ENCODE measurements at places on chromosomes 1 and 21.

- DNase-seq = no peak
Measured at GRCh38 chr1:228984646-228985631, 249.7 kb downstream of the RHOU start.

- no peak for DNase-seq
Measured at GRCh38 chr1:58773406-58773840, 10.4 kb downstream of the JUN start.

GRCh38 chr21:40635391-40635790 lies 211.6 kb downstream of the DSCAM start:
- no peak for DNase-seq

DNA sequence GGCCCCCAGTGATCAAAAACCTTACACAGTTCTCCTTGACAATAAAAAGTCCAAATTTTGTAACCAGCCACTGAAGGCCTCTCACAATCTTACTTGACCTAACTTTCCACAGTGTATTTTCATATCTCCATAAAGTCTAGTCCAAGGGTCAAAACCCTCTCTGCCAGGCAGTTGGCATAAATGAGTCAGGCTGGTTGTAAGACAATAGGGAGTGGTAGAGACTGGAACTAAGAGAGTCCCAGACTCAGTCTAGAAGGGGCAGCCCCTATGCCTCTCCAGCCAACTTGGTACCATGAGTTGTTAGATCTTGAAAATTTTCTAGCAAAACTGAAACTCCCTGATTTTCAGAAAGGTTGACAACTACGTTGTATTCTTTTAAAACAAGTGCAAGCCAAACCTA lies 21.0 kb downstream of the KIF21B start:
- no peak for DNase-seq

- DNase-seq = no peak
Measured at GRCh38 chr21:28872218-28872617, 120.5 kb downstream of the LTN1 start.

DNA sequence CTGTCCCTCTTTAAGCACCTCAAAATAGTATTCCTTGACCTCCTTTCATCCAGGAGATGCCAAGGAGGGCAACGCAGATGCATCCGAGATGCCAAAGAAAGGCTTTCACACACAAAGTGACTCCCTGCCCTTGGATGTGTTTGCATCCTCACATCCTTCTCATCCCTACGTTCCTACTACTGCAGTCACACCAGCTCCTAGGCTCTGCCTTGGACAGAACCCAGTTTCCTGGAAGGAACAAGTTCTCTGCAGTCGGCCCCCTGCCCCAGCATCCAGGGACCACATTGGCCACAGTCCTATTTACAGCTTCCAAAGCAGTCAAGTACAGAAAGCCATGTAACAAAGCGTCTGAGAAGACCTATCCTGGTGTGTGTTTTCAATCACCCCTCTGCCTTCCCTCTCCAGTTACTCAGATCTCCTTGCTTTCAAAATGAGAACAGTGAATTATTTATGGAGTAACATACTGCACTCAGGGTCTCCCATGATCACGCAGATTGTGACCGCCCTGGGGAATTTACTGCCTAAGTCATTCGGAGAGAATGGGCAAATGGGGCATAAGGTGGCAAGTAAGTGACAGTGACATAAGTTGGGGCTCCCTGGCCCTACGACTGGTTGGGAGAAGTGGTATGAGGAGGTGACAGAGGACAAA lies 21.8 kb upstream of the SRP9 start:
- no peak for DNase-seq

DNA sequence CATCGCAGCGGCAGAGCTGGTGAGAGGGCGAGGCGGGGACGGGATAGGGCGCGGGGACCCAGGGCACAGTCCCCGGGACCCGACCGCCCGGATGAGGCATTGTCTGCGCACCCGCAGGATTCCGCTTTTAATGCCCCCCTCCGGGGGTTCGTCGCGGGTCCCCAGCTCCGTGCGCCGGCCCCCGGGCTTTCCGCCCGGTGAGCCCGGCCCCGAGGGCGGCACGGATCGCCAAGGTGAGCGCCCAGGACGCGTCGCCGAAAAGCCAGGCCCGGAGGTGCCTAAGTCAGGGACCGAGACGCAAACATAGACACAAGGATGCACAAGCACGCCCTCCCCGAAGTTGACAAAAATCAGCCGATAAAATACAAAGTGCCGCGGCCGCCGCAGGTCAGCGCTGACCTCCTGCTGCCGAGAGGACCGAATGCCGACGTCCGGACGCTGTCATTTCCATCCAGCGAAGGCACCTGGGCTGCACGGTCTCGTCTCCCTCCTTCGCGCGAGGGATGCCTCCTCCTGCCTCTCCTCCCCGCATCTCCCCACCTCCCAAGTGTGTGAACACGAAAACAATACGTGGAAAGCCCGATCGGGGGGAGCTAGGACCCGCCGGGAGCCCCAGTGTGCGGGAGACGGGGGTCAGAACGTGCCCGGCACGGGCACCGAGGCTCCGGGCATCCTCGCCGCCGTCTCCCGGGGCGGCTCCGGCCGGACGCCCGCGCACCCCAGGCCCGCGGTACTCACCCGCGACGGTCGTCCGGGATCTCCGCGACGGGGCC lies 101.1 kb upstream of the SOD1 start:
- DNase-seq = no peak

DNA sequence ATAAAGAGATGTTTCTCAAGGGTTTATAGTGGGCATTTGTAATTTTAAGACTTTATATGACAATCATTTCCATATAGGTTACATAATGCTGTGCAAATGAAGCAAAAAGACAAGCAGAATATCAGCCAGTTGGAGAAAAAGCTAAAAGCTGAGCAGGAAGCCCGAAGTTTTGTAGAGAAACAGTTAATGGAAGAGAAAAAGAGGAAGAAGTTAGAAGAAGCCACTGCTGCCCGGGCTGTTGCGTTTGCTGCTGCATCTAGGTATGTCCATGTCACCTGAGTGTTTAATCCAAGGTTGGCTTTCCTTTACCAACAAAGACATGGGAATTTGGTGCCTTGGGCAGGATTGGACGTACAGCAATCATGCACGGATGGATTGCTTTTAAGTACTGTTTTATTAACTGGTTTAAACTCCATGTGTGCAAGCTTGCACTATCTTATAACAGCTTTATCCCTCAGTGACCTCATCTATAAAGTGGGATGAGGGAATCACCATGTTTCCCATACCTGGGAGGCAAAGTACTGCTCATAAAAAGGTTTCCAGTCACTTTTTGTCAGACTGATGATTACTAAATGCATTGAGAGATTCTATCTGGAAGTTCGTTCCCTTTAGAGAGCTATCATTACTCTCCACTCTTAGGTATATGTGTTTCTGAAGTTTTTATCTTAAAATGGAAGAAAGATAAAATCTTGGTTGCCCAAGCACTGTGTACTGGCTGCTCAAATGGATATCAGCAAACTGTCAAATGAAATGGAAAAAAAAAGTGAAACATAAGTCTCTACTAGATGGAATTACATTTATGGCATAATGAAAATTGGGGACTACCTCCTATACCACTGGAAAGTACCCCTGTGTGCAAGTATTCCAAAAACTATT lies 55.1 kb downstream of the MACO1 start:
- DNase-seq = no peak

DNA sequence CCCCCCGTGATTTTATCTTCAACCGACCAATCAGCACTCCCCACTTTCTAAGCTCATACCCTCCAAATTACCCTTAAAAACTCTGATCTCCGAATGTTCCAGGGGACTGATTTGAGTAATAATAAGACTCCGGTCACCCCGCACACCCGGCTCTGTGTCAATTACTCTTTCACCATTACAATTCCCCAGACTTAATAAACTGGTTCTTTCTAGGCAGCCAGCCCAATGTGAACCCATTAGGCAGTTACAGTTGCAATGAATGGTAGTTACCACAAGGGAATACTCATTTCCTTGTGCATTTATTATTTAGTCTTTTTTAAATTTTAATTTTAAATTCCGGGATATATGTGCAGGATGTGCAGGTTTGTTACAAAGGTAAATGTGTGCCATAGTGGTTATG lies 177.9 kb downstream of the HFM1 start:
- DNase-seq = no peak

GRCh38 chr1:231927431-231927830 lies 300.8 kb downstream of the DISC1 start:
- no peak for DNase-seq

DNA sequence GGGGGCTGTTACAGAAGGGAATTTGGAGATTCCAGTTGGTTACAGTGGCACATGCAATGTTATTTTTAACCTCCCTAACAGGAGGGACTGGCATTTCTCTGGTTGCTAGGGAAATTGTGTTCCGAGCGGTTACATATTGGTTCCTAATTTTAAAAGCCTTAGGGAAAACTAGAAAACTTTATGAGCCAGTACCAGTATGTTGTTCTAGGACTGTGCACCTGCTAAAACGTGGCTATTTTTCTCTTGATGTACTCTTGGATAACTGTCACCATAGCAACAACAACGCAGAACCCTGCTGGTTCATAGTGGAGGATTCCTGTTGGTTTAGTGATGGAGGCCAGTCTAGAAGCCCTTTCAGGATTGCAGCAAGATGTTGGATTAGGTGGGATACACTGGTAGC lies 68.9 kb upstream of the PGBD5 start:
- no peak for DNase-seq

DNA sequence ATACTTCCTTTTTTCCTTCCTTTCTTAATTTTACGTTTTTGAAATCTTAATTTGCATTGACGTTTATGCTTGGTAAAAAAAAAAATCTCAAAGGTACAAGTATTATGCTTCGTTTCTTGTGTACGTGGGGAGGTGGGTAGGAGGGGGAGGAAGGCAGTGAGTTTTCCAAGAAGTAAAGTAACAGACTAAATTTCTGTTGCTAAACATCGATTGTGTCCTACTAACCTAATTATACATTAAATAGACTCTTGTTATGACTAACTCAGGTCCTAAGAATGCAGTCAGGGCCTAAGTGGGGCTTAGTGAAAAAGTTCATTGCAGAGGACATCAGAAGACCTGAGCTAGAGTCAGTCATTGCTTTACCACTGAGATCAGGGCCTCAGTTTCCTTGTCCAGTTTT lies 17.5 kb downstream of the NEK7 start:
- no peak for DNase-seq

- DNase-seq = no peak
Measured at GRCh38 chr1:9500756-9501754, 38.2 kb upstream of the SLC25A33 start.

- no peak for DNase-seq
Measured at GRCh38 chr1:89089962-89090361, 25.0 kb upstream of the GBP1 start.

DNA sequence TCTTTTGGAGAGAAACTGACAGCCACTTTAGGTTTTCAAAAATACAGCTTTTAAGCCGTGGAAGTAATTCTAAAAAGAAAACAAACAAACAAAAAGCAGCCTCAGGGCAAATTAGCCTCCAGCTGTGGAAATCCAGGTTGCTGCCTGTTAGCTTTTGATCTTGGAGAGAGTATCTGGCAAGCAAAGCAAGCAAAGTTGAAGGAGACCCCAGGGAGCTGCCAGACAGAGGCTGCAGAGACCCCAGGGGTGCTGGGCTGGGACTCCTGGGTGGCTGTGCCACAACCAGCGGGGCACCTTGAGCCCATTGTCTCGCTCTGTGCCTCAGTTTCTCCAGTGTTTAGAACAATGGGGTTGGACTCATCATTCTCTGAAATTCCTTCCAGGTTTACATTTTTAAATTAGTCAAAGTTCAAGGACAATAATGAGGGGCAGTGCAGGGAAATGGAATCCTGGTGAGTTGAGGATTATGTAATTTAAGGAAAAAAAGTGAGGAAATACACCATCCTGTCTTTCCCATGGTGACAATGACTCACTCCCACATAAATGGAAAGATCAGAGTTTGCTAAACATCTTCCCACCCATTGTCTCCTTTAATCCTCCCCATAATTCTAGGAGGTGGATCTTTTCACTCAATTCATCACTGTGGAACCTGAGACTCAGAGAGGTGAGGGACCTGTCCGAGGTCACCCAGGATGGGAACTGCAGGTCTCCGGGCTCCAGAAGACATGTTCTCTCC lies 480.5 kb downstream of the MATN1 start:
- no peak for DNase-seq

- DNase-seq = no peak
Measured at GRCh38 chr1:173666646-173667045, 3.0 kb downstream of the ANKRD45 start.

DNA sequence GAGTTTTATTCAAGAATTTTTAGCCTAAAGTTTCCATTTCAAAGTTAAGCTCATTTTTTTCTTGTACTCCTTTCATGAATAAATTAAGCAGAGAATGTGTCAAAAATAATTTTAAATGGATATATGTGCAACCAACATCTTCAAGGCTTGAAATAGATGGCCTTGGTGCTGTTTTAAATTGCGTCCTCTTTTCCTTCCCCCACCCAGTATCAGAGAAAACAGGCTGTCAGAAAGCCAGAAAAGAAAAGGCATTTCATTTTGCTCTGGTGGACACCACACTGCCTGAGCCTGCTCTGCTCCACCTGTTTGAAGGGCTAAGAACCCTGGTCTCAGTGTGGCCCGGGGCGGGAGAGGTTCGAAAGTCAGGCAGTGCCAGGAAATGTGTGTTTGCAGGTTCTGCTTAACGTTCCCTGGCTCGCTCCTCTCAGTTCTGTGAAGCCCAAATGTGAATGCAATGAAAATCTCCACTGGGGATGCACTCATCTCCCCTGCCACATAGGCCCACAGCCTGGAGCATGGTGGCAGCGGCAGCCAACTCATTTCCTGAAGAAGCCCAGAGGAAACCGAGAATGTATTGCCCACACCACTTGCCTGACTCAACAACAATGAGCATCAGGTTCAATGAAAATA lies 134.4 kb downstream of the SDCCAG8 start:
- no peak for DNase-seq

GRCh38 chr1:99551812-99552614 lies 93.9 kb upstream of the PALMD start:
- no peak for DNase-seq

GRCh38 chr1:4673494-4673893 lies 19.1 kb downstream of the AJAP1 start:
- no peak for DNase-seq

DNA sequence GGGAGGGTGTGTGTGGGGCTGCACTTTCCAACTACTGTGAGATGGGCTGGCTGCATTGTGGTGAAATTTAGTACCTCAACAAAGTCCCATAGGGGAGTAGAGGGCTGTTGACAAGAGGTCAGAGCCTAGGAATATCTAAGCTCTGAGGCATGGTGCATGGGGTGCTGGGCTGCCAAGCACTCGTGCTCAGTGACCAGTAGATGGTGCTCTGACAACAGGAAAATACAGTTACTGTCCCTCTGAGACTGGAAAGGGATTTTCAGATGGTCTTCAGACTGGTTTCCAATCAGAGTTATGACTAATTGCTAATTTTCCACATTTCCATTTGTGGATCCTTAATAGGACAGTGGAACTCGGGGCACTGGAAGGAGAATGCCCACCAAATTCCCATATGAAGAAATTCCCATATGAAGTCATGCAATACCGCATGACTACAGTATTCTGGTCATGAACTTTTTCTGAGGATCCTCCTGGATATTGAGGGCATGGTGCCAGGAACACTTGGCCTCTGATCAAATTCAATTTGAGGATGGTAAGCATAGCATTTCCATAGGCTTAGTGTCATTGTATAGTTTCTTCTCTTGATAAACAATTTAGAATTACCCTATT lies 4.1 kb upstream of the CACNA1E start:
- DNase-seq = no peak

DNA sequence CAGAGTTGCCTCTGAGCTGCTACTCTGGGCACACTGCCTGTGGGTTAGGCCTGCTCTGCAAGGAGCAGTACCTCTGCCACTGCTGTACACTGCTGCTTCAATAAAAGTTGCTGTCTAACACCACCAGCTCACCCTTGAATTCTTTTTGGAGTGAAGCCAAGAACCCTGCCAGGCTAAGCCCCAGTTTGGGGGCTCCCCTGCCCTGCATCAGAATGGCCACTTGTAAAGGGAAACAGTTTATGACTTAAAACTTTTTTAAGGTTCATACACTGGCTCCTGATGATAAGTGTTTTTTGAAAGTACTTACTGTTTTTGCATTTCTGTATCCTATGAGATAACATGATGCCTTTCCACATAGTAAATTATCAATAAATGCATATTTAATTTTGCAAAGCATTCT lies 310.0 kb downstream of the LMO4 start:
- DNase-seq = no peak
